ENCODE measurements at places on chromosomes 11 and 22.

GRCh38 chr11:125062218-125062930 lies 731 bp upstream of the SLC37A2 start:
- no peak for DNase-seq

GRCh38 chr11:62390722-62391121 lies 28.1 kb upstream of the SCGB1A1 start:
- no peak for DNase-seq

- no peak for DNase-seq
Observed at GRCh38 chr22:41250127-41250526, 9.4 kb upstream of the CHADL start.

DNA sequence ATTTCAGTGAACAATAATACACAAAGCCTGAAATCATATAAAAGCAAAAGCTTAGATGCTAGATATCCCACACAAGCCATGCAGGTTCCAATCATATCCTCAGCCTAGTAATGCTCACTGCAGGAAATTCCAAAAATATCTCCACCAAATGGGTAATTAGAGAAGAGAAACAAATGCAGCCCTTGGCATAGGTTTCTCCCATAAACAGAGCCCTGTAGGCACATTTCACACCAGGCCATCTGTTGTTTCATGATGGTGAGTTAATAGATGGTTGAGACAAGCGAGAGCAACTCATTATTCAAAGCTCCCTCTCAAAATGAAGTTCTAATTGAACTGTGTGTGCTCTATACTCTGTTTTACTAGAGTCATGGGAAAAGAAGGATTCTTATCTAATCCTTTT lies 154.6 kb upstream of the TRPC6 start:
- DNase-seq = no peak

DNA sequence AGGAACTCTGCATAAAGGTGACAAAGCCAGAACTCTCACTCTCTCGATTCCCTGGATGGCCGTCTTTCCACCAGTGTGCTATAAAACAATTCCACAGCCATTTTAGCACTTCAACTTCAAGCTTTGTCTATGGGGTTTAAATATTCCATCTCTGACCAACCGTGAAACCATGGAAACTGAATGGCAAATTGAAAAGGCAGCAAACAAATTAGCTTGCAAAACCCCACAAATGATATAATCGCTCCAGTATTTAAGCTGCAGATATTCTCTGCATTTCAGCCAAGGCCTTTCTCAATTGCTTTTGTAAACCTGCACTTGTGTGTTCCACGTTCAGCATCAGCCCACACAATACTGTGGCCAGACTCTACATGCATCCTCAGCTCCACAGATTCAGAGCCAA lies 131.7 kb upstream of the ISX start:
- no peak for DNase-seq

- no peak for DNase-seq
Observed at GRCh38 chr11:124935548-124936514, at the start of gene HEPACAM. HEPACAM (minus strand) TSS chr11:124936047; CDS start chr11:124936006, 41 bp downstream.

- DNase-seq = no peak
Observed at GRCh38 chr22:44783581-44783980, 31.2 kb downstream of the ARHGAP8 start.

DNA sequence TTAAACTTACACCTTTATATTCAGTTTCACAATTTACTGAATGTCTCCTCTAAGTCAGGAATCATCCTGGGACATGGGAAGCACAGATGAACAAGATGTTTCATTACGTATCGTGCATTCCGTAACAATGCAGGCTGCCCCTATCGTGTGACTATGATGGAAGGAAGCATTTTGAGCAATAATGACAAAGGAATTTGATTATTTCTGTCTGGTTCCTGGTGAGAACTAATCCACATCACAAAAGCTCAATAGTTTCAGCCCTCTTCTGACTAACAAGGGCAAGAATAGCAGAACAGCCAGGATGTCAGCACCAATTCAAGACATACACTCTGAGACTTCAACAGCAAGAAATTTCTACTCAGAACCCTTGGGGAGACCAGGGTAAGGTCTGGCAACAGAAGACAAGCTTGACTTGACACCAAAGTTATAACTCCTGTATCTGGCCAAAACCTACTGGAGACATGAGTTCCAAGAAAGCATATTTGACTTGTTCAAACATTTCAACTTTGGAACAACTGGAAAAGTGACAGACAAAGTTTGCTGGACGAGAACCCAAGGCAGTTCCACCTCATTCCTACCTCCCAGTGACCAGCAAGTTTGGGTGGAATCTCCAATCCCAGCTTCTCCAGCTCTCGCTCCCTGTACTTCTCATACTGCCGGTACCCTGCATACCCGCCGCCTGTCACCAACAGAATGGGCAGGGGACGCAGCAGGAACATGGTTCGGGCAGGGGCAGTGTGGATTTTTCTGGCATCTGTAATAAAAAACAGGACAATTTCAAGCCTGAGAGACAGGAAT lies 14.3 kb downstream of the PISD start:
- DNase-seq = no peak

DNA sequence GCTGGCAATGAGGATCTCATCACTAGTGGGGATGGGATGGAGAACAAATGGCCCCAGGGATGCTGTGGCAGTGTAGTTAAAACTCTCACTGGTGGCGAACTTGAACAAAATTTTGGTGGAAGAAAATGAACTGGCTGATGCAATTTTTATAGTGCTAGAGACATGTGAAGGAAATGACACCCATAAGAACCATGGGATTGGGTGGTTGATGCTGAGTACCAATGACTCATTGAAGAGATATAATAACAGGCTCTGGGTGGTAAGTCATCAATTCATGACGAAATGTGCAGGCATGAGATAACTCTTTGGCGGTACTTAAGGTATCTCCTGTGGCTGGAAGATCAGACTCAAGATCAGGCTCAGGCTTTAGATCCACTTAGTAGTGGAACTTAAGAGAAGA lies 172.9 kb upstream of the DDI1 start:
- DNase-seq = no peak

- no peak for DNase-seq
Observed at GRCh38 chr11:74035264-74035663, 26.4 kb upstream of the UCP3 start.

DNA sequence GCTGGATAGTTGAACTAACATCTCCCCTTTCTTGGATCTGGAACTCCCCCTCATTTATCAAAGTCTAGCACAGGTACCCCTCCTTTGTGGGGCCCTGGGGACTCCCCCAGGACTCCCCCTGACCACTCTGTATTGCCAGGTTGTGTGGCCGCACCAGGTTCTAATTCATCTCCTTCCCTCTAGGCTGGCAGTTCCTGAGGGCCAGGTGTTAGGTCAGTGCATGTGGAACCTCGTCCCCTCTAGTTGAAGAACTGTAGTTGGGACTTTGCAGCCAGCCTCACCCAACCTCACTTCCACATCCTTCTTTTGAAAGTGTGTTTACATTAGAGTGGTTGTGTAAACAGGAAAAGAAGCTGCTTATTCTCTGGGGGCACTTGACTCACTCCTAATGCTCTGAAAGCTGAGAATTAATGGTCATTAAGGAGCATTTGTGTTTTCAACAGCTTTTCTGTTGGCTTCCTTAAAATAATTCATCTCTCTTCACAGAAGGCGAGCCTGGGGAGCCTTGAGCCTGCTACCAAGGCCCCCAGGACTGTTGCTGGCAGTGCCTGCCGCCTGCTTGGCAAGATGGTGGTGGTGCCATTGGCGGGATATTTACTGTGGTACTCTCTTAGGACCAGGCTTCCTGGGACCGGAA lies 11.8 kb downstream of the UPB1 start:
- DNase-seq = no peak

- DNase-seq = no peak
Observed at GRCh38 chr11:64173616-64174355, 7.9 kb upstream of the MACROD1 start.

DNA sequence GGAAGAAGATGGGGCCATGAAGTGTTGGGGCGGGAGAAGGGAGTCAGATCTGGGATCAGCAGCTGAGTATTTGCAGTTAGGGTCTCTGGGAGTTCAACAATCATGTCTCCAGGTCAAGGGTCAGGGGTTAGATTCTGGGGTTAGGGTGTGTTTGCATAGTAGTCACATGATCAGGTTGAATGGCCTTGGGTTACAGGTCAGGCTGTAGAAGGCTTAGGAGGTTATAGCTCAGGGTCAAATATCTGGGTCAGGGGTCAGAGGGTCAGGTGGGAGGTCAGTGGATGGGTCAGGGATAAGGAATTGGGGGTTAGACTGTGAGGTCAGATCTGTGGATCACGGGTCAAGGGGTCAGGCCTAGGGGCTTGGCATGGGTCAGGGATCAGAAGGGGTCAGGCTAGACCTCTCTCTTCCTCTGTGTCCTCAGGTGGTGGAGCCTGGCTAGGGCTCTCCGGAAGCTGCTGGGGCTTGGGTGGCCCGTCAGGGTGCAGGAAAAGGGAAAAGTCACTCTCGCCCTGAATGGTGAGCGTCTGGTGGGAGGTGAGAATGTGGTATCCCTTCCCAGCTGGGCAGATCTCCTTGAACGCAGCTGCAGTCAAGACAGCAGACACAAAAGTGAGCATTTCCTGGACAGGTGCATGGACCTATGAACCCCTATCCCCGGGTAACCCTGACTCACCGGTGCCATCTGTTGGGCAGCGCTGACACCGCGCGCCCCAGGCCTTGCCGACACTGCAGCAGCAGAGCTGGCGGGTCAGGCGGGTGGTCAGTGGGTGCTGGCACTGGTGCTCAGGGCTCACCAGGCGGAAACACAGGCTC lies 6.4 kb downstream of the LTBP3 start:
- DNase-seq = no peak

- peak; percentile 69 for DNase-seq
Observed at GRCh38 chr22:38504731-38505540, 1.2 kb downstream of the DDX17 start.

DNA sequence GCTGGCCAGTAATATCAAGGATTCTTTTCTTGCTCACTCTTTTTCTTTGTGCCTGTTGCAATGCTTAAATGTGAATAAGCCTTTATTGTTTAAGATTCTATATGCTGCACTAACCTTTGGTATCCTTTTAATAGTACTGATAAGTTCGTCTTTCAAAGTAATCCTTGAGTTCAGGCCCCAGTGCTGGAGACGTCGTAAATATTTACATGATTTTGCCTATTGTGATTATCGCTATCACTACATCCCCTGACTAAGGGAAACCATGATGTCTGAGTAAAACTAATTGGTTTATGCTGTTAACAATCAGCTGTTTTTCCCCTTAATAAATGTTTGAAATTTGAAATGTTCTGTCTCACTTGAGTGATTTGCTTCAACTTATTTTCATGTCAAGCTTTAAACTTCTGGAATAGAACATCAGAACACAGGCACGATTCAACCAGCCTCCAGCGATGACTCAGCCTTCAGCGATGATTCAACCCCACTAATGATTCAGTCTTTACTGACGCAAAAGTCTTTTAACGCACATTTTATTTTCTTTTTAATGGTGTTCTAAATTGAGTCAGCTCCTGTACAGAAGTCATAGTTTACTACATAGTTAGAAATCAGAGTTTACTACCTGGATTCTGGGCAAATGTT lies 3.9 kb downstream of the HTATIP2 start:
- peak; percentile 79 for DNase-seq

- DNase-seq = no peak
Observed at GRCh38 chr11:61966734-61967115, 709 bp downstream of the FTH1 start.

Data from islet precursor cell (in vitro differentiated cells).